GM23338 (cell line): ENCODE measurements at places on chromosomes 2 and 18. TPM values are rescaled to one million over a fixed set of nuclear protein-coding genes. Genes with fewer than 3 reads are reported as not detected.

DNA sequence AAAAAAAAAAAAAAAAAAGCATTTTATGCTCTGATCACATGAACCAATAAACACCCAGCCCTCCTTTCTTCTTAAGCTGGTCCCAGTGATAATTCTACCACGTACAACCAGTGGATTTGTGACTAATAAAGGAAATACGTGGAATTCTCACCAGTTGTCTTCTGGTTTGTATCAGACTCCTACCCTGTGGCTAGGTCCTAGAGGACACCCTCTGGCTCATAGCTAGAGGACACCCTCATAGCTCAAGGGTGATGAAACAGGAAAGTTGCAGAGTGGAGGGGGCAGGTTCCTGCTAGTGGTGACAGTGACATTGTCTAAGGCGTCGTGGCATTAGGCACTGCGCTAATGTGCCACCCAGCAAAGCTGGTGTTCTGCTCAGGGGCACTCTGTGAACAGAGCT, 167.8 kb downstream of the BCL11A start:
- no peak for DNase-seq

DNA sequence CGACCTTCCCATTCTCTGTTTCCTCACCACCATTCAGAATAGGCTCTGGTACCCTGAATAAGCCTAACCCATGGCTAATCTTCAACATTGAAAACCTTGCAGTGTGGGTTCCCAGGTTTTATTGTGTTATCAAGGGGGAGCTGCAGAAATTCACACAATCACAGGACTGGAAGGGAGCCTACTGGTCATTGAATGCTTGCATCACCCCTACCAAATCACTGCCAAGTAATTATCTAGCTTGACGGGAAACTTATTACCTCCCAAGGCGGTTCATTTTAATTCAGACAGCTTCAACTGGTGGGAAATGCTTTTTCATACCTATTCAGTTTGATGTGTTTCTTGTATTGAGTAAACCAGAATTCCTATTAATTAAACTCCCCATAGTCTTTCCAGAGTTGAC, 33.6 kb upstream of the EFEMP1 start:
- DNase-seq = no peak

The NT5DC4 gene
- not detected in 2 replicates for total RNA-seq

The TWIST2 gene
- total RNA-seq = 12.5 and 13.6 TPM in 2 replicates

The ZNF396 gene
- total RNA-seq = 0.31 and 0.85 TPM in 2 replicates

The MBOAT2 gene
- 22.7 and 24.7 TPM in 2 replicates for total RNA-seq

The ATP6V1B1 gene
- not detected in 2 replicates for total RNA-seq

The KRTCAP3 gene
- 6.6 and 15.8 TPM in 2 replicates for total RNA-seq

DNA sequence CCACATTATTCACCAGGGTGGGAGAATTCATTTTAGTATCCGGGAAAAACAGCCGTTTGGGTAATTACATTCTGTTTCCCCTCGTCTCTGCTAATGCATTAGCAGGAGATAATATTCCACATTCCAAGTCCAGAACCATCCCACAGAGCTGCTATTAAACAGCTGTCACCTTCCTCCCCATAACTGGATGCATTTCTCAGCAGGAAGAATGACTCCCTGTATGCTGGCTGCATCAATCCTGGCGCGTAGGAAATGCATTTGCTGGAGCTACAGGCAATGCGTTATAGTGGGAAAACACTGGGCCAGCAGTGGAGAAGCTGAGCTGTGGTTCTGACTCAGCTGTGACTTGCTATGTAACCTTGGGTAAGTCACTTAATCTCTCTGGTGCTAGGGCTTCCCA, 246.0 kb downstream of the CLIP4 start:
- no peak for DNase-seq

GRCh38 chr2:158357699-158358098, 98.9 kb downstream of the CCDC148 start:
- DNase-seq = no peak

The DGKD gene
- total RNA-seq = 20.5 and 23.4 TPM in 2 replicates

- no peak for DNase-seq
Observed at GRCh38 chr2:41313082-41313481, 734.7 kb upstream of the PKDCC start.

DNA sequence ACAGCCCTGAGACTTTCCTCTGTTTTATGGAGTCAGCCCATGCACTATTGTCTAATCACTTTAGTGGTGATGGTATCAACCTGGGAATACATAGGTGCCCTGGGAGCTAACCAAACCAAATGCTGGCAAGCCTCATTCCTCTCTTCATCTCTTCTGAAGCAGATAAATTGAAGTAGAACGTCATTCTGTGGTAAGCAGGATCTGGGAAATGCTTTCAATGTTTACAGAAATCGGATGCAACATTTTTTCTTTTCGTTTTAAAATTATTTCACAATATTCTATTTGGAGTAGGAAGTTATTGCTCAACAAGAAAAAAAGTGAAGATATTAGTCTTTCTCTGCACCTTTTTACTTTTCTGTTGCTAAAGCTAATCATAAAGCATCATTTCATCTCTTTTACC, 114.2 kb downstream of the RBMS1 start:
- no peak for DNase-seq

The TRAK2 gene
- total RNA-seq = 12.0 and 17.0 TPM in 2 replicates

- peak; percentile 63 for DNase-seq
Observed at GRCh38 chr2:72581560-72582181, 244.2 kb downstream of the EXOC6B start.

GRCh38 chr2:198173242-198173641, 368.8 kb downstream of the PLCL1 start:
- peak; percentile 5 for DNase-seq

DNA sequence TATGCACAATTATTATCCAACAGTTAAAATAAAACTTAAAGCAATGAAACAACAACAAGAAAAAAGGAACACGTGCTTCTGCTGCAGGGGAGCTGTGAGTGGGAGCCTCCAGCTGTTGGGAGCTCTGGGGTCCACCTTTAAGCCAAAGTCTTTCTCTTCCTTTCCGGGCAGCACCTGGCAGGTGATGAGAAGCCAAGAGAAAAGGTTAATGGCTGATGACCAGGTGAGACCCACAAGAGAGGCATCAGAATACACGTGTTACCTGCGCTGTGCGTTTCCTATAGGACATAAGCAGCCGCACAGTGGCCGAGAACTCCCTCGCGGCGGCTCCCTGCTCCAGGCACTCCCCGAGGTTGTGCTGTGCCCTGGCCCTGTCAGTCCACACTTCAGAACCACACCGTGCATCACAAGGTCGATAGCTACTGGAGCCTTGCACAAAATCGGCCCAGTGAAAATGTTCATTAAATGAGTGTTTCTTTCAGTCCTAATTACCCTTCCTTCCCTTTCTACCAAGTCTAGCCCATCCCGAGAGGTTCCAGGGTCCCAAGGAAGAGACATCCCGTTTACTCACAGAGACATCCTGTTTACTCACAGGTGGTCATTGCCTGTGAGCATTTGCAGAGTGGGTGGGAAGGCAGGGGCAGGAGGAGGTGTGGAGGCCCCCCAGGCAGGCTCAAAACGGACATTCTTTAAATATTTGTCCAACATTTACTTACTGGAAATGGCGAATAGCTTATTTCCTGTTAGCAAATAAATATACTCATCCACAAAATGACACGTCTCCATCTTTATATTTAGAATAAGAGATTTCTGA, 44.9 kb upstream of the ASB18 start:
- DNase-seq = no peak

DNA sequence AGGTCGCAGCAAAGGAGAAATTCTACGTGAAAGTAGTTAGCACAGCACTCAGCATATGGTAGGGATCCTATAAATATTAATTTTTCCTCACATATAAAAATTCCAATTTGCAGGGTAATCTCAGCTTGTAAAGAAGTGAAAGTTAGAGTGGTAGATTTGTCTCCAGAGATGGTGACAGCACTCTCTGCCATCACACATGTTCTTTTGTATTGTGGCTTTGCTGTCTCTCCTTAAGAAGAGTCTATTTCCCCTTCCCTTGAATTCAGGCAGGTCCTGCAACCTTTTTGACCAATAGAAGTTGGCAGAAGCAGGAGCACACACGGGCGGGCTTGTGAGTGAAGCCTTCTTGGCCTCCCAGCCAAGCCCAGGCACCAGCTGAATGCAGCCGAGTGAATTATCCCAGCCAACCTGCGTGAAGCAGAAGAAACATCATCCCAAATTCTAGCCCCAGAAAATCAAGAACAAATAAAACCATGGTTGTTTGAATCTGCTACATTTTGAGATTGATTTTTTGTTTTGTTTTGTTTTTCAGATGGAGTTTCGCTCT, 107.8 kb upstream of the COPS8 start:
- no peak for DNase-seq

The GPR17 gene
- not detected in 2 replicates for total RNA-seq

- DNase-seq = peak; percentile 73
Observed at GRCh38 chr18:53567929-53568574, 656.4 kb downstream of the MBD2 start.

The LRATD1 gene
- total RNA-seq = 3.5 and 5.7 TPM in 2 replicates

The BMP10 gene
- total RNA-seq = not detected in 2 replicates

The POTEI gene
- 0.08 and 0.56 TPM in 2 replicates for total RNA-seq

DNA sequence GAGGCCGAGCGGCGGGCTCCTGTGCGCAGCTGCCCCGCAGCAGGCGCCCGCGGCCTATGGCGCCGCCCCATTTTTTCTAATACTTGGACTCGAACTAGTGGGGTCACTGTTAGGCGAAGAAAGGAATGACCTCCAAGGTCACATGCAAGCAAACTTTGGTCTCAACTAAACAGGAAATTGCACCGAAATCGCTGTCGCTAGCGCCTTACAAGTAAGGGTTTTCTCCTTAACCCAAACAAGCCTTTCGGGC, 339 bp downstream of the ACAA2 start:
- DNase-seq = peak; percentile 60

The LTBP1 gene
- 34.1 and 49.8 TPM in 2 replicates for total RNA-seq

- DNase-seq = no peak
Observed at GRCh38 chr2:193542762-193543161, 1348.0 kb upstream of the TMEFF2 start.

The COLEC11 gene
- total RNA-seq = 0.43 and 1.3 TPM in 2 replicates

GRCh38 chr2:239934571-239935171, 90.5 kb downstream of the NDUFA10 start:
- DNase-seq = peak; percentile 89

DNA sequence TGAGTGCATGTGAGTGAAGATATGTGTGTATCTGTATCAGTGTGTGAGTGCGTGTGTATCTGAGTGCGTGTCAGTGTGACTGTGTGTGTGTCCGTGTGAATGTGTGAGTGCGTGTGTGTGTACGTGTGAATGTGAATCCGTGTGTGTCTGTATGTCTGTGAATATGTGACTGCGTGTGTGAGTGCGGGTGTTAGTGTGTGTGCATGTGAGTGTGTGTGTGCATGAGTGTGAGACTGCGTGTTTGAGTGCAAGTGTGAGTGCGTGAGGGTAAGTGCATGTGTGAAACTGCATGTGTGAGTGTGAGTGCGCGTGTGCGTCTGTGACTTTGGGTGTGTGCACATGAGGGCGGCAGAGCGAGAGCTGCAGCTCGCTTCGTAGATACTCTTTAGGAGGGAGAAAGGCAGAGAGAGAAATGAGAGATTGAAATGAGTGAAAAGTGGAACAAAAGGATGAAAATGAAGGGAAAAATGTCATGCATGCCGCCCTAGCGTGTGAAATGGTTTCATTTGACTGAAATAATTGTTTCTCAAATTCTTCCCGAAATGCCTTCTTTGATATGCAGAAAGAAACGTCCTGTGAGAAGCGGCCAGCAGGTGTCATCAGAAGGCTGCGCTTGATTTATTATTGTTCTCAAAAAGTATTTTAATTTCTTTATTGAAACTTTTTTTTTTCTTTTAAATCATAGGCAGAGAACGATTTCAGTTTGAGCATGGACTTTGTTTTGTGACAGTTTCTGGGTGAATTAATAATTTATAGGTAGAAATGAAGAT, 25.6 kb downstream of the ZNF407 start:
- peak; percentile 79 for DNase-seq

The CKAP2L gene
- total RNA-seq = 15.1 and 16.2 TPM in 2 replicates

The BAZ2B gene
- total RNA-seq = 51.7 and 52.2 TPM in 2 replicates

DNA sequence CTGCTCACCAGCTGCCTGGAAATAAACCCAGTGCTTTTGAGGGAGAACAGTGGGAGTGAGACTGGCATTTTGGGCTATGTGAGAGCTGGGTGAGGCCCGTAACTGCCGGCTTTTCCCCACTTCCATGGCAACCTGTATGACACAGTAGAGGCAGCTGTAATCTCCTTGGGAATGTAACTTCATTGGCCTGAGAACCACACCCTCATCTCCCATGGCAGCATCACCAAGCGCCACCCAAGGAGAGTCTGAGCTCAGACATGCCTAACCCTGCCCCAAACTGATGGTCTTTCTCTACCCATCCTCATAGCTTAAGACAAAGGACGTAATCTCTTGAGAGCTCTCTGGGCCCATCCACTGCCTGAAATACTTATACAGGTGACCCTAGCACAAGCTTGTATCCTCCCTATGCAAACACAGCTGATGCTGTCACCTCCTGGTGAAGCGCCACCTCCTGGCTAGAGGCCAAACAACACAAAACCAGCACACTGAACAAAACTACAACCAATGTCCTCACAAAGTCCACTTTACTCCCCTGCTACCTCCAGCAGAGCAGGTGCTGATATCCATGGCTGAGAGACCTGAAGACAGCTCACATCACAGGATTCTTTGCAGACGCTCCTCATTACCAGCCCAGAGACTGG, 763.4 kb upstream of the NRXN1 start:
- DNase-seq = peak; percentile 79

GRCh38 chr2:119049968-119050704, 108.1 kb downstream of the MARCO start:
- peak; percentile 68 for DNase-seq

GRCh38 chr2:118667964-118668363, 179.5 kb downstream of the EN1 start:
- no peak for DNase-seq

DNA sequence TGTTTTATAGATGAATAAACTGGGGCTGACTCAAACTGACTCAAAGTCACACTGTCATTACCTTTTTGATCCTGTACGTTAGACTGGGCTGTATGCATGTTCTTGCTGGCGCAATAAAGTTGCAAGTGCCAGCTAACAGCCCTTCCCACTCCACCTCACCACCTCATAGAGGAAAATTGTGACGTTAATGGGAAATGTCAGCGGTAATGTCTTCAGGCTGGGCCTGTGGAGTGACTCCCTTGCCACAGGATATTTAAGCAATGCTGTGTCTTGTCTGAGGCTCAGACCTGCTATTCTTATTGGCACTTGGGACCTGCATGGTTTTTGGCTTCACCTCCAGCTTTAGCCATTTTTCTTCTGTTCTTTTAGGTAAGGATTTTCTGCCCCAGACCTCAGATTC, 25.2 kb upstream of the CASP10 start:
- DNase-seq = no peak

The ASB18 gene
- total RNA-seq = not detected in 2 replicates

GRCh38 chr2:233676046-233676445, 4.3 kb downstream of the UGT1A9 start:
- DNase-seq = no peak

- DNase-seq = peak; percentile 46
Observed at GRCh38 chr2:88857951-88858411, 166.5 kb downstream of the RPIA start.

- DNase-seq = no peak
Observed at GRCh38 chr18:41265047-41265446, 690.0 kb upstream of the PIK3C3 start.

GRCh38 chr2:42361728-42362283, 789 bp upstream of the COX7A2L start:
- DNase-seq = no peak
